ENCODE measurements at places on chromosomes 3 and 15.

- no peak for DNase-seq
Measured at GRCh38 chr3:130800829-130801228, 54.2 kb upstream of the PIK3R4 start.

DNA sequence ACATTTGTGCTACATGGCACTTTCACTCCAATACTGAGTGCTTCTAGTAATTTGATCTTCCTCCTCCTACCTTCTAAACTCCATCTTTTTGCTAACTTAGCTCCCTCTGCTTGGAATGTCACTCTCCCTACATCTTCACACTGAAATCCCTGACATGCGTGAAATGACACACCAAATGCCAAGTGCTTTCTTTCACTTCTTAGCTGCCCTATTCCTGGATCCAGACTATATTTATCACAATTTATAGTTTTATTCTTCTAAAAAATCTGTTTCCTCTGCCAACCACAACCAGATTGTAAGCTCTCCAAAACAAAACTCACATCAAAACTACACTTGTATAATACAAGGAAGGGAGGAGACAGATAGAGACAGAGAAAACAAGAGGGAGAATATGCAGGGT, 387.3 kb downstream of the FGF12 start:
- DNase-seq, result no peak

- no peak for DNase-seq
Measured at GRCh38 chr15:101407439-101407838, 82.1 kb downstream of the PCSK6 start.

- no peak for DNase-seq
Measured at GRCh38 chr3:43394041-43394554, 107.8 kb downstream of the SNRK start.

- DNase-seq, result no peak
Measured at GRCh38 chr3:17740721-17741141, 1.7 kb downstream of the TBC1D5 start.

DNA sequence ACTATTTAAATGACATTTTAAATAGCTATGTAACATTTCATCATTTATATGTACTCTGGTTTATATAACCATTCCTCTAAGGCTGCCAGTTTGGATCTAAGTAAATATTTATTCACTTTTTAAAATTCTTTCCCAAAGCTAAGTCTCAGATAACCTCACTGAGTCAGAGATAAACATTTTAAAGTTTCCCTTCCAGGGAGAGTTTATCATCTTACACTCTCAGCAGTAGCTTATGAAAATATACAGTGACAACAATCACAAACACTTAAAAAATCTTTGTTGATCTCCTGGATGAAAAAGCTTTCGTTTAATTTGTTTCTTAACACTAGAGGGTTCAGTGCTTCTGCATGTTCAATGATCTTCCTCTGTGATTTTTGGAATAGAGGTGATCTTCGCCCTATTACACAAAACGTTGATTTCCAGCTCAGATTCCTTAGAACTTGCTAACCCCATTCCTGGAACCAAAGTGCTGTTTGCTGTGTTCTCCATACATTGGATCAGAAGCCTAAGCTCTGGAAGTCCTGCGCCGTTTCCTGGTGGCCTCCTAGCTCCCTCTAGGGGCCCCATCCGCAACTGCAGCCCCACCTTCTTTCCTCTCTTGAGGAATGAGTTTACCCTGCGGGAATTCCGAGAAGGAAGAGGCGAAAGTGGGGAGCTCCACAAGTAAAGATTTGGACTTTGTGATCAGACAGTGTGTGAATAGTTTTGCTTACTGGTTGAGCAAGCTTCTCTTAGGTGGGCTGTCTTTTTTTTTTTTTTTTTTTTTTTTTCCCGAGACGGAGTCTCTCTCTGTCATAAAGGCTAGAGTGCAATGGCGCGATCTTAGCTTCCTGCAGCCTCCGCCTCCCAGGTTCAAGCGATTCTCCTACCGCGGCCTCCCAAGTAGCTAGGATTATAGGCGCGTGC, 29.3 kb upstream of the SACM1L start:
- DNase-seq, result no peak

DNA sequence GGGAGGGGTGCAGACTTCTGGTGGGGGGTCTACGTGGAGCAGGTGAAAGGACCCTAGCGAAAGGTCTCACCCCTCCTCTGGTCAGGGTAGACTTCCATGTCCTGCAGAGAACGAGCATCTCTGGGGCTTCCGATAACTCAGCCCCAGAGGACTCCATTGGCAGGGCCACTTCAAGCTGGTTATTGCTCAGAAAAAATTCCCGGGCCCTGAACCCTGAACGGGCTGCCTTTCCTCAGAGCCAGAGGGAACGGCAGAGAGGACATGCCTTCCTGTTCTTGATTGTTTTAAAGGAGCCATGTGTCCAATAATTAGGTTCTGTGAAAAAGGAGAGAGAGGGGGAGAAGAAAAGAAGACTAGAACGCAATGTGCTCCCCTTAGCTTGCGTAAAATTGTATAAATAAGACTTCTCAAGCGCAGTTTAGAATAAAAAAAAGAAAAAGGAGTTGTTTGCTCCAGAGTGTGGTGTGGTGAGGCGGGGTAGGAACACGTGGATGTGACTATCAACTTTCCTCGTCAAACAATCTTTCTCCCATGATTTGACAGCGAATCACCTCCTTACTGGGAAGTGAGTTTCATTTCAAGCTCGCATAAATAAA, 193.4 kb upstream of the UBE2E1 start:
- no peak for DNase-seq

DNA sequence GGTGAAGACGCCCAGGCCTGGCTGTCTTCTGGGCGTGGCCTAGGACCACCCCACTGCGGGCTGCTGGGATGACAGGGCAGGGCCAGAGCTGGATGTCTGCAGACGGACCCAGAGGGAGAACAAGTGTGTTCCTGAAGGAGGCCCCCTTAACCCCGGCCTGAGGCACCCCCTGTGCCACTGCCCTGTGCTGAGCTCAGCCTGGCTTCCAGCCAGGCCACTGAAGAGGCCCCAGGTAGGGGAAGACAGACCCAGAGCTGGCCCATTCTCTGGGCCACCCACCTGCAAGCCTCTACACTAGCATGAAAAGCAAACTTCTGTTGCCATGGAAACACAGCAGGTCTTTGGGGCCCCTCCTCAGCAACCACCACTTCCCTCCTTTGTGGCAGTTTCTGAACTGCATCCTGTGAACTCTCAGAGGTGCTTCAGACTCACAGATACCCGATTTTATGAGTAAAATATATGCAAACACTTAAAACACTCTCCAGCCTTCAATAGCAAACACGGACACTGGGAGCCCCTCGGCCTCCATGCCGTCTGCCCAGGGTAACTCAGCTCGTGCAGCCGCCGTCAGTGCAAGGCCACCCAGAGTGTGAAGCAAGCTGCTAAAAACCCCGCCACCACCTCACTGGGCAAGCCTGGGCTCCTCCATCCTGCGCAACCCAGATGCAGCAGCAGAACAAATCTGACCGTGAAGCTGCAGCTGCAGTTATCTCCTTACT, 42.5 kb downstream of the CMTM6 start:
- no peak for DNase-seq
